ENCODE measurements at places on chromosomes 1 and 21. TPM values are rescaled to one million over a fixed set of nuclear protein-coding genes. Genes with fewer than 3 reads are reported as not detected.

The SLC35F3 gene
- 2.2 TPM for total RNA-seq

The ZNF692 gene
- total RNA-seq: 35.7 TPM

The SPRR4 gene
- total RNA-seq: not detected

The PLA2G2F gene
- 4.2 TPM for total RNA-seq

The APP gene
- 510 TPM for total RNA-seq

The CCDC181 gene
- total RNA-seq: 2.0 TPM

The CRYAA gene
- not detected for total RNA-seq

The DNASE2B gene
- not detected for total RNA-seq

The ZNF695 gene
- total RNA-seq: 4.7 TPM

The NLRP3 gene
- total RNA-seq: 7.4 TPM

The CDK18 gene
- total RNA-seq: 4.6 TPM

The KLHDC9 gene
- 6.5 TPM for total RNA-seq

The BMP8B gene
- total RNA-seq: 0.58 TPM

The BLACAT1 gene
- 3.9 TPM for total RNA-seq

The PLD5 gene
- total RNA-seq: 3.7 TPM

The S100A7 gene
- not detected for total RNA-seq

The MMP23B gene
- total RNA-seq: 15.0 TPM

The SLAMF1 gene
- not detected for total RNA-seq

The MAP3K21 gene
- 11.0 TPM for total RNA-seq

The UBR4 gene
- total RNA-seq: 53.0 TPM

Data from epithelial cell of proximal tubule (primary cell).